ENCODE measurements at places on chromosomes 1 and 21.
A peak's percentile ranks its signal among the peaks of the same experiment; 100 is the strongest.

DNA sequence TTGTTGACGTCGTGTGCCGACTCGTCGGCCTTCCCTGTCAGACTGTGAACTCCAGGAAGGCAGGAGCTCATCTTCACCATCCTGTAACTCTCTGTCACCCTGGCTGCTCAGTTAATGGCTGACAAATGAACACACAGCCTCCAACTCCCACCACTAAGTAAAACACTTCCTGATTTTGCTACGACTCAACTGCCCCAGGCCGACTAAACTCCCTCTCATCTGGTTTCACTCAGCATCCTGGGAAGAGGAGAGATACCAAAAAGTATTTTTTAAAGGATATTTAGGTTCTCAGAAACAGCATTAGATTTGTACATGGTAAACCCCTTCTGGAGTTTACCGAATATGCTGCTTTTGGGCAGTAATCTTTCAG lies 18.2 kb upstream of the LHX4 start:
- no peak for DNase-seq

DNA sequence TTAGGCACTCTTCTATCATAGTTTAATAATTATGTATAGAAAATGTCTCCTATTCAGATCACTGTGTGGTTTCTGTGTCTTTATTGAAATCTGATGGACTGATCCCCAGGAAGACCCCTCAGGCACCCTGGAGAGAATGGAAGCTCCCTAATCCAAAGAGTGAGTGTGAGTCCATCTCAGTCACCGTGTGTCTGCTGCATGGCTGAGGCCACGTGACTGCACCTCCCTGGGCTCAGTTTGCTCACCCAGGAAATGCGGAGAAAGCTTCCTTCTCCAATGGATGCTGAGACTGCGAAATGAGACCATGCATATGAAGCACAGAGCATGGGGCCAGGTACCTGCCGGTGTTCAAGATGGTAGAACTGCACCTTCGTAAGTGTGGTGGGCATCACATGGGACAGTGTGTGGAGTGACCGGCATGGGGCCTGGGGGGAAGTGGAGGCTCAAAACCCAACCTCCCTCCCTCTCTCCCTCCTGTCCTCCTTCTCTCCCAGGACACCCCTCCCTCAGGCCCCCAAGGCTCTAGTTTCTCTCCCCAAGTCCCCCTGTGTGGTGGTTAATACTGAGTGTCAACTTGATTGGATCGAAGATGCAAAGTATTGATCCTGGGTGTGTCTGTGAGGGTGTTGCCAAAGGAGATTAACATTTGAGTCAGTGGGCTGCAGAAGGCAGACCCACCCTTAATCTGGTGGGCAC lies 557.5 kb downstream of the PTPRU start:
- no peak for DNase-seq

- DNase-seq: no peak
Observed at GRCh38 chr1:154320882-154321608, at the start of gene AQP10. TSS of gene AQP10 (plus strand) at chr1:154321093. CDS start at chr1:154321156, 63 bp downstream.

GRCh38 chr1:15830258-15830657 lies 17.2 kb upstream of the SPEN start:
- no peak for DNase-seq

- DNase-seq: no peak
Observed at GRCh38 chr1:246537441-246537840, 28.6 kb downstream of the TFB2M start.

DNA sequence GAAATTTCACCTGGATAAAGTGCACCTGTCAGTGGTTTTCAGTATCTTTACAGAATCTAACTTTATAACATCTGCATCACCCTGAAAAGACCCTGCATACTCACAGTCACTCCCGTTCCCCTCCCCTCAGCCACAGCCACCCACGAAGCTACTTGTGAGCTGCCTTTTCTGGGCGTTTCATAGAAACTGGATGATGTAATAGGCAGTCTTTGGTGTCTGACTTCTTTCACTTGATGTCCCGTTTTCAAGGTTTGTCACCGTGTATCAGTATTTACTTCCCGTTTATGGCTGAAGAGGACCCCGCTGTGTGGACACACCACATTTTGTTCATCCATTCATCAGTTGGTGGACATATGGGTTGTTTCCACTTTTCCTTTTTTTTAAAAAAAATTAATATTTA lies 47.8 kb upstream of the LRRC3 start:
- peak; percentile 1 for DNase-seq

DNA sequence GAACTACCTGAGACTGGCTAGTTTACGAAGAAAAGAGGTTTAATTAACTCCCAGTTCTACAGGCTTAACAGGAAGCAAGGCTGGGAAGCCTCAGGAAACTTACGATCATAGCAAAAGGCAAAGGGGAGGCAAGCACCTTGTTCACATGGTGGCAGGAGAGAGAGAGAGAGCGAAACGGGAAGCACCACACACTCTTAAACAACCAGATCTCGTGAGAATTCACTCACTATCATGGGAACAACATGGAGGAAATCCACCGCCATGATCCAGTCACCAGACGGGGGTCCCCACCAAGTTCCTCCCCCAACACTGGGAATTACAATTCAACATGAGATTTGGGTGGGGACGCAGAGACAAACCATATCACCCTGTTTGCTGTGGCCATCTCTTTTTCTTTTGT lies 11.8 kb downstream of the MT1HL1 start:
- no peak for DNase-seq

DNA sequence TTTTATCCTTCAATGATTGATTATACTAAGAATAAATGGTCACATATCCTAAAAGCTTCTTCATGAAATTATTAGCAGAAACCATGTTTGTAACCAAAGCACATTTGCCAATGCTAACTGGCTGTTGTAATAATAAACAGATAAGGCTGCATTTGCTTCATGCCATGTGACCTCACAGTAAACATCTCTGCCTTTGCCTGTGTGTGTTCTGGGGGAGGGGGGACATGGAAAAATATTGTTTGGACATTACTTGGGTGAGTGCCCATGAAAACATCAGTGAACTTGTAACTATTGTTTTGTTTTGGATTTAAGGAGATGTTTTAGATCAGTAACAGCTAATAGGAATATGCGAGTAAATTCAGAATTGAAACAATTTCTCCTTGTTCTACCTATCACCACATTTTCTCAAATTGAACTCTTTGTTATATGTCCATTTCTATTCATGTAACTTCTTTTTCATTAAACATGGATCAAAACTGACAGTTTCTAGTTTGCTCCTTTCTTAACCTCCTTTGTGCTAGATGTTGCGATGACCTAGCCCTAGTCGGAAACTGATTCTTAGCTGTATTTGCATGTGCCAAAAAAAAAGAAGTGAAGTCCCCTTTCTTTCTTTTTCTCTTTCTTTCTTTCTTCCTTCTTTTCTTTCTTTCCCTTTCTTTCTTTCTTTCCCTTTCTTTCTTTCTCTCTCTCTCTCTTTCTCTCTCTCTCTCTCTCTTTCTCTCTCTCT lies 45.1 kb downstream of the MAP3K7CL start:
- DNase-seq: no peak

GRCh38 chr1:224368409-224368808 lies 11.7 kb downstream of the CNIH4 start:
- no peak for DNase-seq

GRCh38 chr1:25811384-25812082 lies 8.2 kb upstream of the MTFR1L start:
- no peak for DNase-seq

GRCh38 chr1:64090436-64090835 lies 113.0 kb upstream of the UBE2U start:
- no peak for DNase-seq

- DNase-seq: no peak
Observed at GRCh38 chr21:45535341-45536081, 6.7 kb downstream of the SLC19A1 start.

GRCh38 chr1:219692981-219693380 lies 80.1 kb upstream of the ZC3H11B start:
- DNase-seq: no peak

DNA sequence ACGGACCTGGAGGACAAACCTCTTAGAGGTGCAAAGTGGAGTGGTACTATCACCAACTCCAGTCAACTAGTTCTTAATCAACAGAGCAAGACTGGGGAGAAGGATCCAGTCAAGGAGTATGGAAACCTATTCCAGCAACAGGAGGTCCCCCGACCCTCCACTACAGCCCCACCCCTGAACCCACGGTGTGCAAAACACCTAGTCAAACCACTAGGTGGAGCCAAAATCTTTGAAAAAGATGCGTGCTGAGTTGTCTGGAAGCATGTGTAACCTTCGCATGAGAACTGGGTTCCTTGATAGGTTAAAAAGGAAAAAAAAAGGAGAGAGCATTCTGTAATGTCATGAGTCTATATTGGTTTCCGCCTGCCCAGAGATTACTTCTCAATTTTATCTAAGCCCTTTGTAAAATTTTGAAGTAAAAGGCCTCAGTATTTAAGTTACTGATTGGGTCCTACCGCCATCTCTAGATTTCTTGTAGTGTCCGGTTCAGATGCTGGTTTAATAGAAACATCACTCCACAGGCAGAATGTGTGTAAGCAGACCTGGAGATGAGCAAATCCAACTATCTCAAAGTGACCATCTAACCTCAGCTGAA lies 81.9 kb upstream of the HAO2 start:
- DNase-seq: peak; percentile 53

GRCh38 chr1:188027613-188028012 lies 1198.9 kb downstream of the PLA2G4A start:
- no peak for DNase-seq

- DNase-seq: no peak
Observed at GRCh38 chr1:213858581-213858980, 129.2 kb upstream of the PROX1 start.

GRCh38 chr1:119968068-119968492 lies 71.8 kb upstream of the ADAM30 start:
- DNase-seq: peak; percentile 29

GRCh38 chr1:173714441-173714758 lies 381 bp upstream of the KLHL20 start:
- DNase-seq: no peak

DNA sequence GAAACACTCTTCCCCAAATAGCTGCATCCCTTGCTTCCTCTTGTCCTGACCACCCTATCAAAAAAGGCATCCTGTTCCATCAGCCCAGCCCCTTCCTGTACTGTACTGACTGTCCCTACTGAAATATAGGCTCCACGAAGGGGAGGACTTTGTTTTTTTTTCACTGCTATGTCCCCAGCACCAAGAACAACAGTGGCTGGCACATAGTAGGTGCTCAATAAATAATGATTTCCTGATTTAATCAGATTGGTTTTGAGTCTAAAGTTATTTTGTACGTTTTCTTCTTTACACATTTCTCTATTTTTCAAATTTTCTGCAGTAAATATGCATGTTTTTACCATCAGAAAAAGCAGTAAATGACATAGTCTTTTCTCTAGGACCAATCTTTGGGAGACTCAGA lies 73.9 kb downstream of the CD58 start:
- no peak for DNase-seq

- DNase-seq: no peak
Observed at GRCh38 chr1:103109311-103109920, 1.1 kb upstream of the COL11A1 start.

- DNase-seq: no peak
Observed at GRCh38 chr1:186775881-186776560, 52.7 kb upstream of the PLA2G4A start.

DNA sequence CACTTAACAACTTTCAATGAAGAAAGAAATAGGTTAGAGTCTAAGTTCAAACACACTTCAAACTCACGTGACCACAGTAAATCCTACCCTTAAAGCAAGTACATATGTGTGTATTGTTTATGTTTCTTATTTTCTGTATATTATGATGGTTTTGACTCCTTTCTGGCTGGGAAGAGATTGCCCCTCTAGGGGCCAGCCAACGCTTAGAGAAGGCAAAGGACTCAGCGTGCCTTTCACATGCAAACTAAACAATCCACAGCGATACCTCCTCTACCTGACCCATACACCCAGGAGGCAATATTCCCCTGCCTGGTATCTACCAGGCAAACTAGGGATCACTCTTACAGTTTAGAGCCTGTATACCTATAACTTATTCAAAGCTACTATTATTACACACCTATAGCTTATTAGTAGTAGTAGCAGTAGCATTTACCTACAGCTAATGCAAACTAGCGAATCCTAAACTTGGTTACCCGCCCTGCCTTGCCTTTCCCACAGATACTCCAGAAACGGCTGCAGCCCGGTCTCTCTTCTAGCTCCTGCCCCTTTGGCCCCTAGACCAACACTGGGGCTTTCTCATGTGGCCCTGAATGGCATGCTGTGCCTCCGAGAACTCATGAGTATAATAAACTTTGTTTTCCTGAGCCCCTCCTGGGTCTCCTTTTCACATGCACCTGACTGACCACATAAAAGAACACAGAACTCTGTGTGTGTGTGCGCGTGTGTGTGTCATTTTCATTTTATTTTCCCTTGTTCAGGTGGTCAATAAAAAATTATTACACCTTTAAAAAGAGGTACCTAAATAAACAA lies 14.0 kb downstream of the NRIP1 start:
- DNase-seq: no peak

- peak; percentile 52 for DNase-seq
Observed at GRCh38 chr1:170664093-170664827, at the start of gene PRRX1. TSS of gene PRRX1 (plus strand) at chr1:170664131. CDS start at chr1:170664219, 88 bp downstream.

GRCh38 chr1:162695687-162696086 lies 63.4 kb downstream of the DDR2 start:
- no peak for DNase-seq

- DNase-seq: no peak
Observed at GRCh38 chr1:47679301-47679791, 241.5 kb downstream of the FOXD2 start.

GRCh38 chr1:19476450-19477190 lies 8.7 kb downstream of the CAPZB start:
- DNase-seq: no peak

GRCh38 chr1:206982216-206982615 lies 12.0 kb upstream of the FCAMR start:
- peak; percentile 80 for DNase-seq

DNA sequence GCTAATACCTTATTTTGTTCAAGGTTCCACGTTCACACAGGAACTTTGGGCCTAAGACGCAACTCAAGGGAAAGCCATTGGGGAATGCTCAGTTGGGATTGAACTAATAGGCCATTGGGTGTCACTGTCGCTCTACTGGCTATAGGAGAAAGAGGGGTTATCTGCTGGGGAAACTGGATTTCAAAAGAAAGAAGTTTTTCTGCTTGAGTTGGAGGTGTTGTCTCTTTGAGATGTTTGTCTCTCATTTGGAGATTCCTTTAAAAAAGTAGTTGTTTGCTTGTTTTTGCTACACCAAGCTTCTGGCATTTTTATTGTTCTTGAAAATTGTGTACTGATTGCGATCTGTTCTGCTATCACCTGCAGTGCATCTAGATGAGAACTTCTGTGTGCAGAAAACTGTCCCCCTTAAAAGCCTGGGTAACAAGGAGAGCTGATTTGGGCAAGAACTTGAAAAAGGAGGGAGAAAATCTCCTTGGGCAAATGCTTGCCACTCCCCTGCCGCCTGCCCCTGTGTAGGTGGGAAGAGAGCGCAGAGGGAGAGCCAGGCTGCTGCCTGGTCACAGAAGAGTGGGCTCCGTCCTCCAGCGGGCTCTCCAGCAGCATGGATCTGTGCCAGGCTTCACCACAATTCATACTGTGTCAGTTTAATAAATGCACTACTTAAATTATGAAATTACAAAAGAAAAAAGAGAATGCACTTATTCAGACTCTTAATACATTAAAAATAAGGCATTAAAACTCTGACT lies 39.9 kb downstream of the PEX14 start:
- peak; percentile 50 for DNase-seq

- no peak for DNase-seq
Observed at GRCh38 chr1:90963651-90964050, 58.2 kb downstream of the ZNF644 start.

GRCh38 chr1:58670181-58670580 lies 29.7 kb downstream of the MYSM1 start:
- no peak for DNase-seq

Measured in GM03348 (cell line).